Central memory CD4-positive, alpha-beta T cell (primary cell): ENCODE measurements at places on chromosomes 3 and 15.

DNA sequence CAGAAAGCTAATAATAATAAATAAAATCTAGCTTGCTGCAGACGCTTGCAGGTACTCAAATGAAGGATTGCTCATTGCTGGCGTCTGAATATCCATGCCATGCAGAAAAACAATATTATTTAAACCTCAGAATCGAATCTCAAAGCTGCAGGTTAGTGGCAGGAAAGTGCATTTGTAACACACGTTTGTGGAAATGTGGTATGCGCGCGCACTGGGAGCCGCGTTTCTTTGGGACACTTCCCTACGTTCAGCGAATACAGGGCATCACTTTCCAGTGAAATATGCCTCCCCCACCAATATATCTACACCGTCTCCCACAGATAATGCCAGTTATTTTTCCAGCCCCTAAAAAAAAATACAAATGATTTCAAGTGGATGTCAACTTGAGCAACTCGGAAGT lies 37.1 kb downstream of the ZIC4 start:
- DNase-seq = no peak

DNA sequence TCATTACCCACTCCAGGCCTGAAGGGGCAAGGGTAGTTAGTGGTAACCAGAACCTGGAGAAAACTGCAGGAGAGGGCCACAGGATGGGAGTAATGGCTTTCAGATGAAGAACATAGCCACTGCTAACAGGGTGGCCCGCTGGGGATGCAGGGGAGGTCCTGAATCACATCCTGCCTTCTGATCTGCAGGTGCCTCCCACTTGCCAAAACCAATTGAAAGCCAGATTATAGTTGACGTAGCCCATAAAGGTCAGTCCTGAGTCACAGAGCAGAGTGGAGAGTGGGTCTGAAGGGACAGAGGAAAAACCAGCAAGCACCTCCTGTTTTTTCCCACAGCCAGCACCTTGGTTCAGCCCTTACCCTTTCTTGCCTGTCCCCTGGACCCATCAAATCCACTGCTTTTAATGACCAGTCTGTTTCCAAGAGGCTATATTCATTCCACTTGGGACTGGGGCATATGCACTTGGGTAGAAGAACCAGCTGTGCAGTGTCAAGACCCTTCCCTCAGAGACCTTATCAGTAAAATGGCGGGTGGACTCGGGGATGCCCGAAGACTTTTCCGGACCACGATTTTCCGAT lies 646 bp upstream of the SLC35G2 start:
- no peak for DNase-seq

- no peak for DNase-seq
Observed at GRCh38 chr15:40061212-40061901, 22.4 kb upstream of the SRP14 start.

GRCh38 chr3:193016437-193016901 lies 98.8 kb upstream of the MB21D2 start:
- DNase-seq = no peak

DNA sequence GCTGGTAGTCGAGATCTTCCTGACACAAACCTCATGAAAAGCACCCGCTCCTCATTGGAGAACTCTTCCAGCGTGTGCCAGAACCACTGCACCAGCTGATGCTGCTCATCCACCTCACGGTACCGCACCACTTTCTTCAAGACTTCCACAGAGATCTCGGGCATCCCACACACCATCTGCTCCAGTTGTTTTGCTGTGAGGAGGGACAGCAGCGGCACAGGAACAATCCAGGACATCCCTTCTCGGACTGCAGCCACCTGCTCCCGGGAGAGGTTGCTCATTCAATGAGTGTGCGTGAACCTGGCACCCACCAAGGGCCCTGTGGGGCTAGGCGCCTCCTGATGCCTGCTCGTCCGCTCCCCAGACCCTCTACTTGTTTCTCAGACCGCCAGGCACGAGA lies 15.1 kb downstream of the FBXL22 start:
- no peak for DNase-seq

GRCh38 chr3:85476891-85477495 lies 518.2 kb downstream of the CADM2 start:
- DNase-seq = no peak

DNA sequence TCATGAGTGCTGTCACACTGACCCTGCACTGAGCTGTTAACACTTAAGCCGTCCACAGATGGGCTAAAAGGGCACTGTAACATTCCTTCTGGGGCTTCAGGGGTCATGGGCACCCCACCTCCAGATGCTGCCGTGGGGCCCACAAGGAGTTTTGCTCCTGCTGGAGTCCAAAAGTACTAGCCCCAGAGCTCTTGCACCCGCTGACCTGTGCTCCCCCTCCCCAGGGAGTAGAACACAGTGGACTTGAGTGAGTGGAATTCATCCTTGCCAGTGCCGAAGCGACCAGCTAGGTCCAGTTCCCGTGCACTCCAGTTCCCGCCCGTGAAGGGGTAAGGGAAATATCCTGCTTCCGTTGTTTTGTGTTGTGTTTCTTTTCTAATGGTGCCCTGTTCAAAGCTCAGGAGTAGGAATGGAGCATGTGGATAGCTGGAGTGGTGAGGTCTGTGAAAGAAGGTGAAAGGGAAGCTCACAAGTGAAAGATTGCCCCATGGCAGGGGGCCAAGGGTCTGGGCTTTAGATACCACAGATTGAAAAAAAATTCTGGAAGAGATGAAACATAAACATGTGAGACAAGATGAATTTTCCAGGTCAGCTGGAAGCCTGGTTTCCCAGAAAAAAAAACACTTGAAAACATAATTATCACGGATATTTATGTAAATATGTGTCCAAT lies 36.6 kb downstream of the SLCO2A1 start:
- no peak for DNase-seq

GRCh38 chr3:152623286-152623911 lies 211.5 kb upstream of the P2RY1 start:
- DNase-seq = no peak

DNA sequence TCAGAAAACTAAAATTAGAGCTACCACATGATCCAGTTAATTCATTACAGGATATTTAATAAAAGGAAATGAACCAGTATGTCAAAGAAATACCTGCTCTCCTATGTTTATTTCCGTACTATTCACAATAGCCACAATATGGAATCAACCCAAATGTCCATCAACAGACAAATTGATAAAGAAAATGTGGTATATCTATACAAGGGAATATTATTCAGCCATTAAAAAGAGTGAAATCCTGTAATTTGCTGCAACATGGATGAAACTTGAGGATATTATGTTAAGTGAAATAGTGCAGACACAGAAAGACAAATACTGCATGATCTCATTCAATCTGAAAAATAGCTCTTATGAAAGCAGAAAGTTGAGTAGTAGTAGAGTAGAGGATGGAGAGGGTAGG lies 33.7 kb upstream of the ALCAM start:
- DNase-seq = no peak

DNA sequence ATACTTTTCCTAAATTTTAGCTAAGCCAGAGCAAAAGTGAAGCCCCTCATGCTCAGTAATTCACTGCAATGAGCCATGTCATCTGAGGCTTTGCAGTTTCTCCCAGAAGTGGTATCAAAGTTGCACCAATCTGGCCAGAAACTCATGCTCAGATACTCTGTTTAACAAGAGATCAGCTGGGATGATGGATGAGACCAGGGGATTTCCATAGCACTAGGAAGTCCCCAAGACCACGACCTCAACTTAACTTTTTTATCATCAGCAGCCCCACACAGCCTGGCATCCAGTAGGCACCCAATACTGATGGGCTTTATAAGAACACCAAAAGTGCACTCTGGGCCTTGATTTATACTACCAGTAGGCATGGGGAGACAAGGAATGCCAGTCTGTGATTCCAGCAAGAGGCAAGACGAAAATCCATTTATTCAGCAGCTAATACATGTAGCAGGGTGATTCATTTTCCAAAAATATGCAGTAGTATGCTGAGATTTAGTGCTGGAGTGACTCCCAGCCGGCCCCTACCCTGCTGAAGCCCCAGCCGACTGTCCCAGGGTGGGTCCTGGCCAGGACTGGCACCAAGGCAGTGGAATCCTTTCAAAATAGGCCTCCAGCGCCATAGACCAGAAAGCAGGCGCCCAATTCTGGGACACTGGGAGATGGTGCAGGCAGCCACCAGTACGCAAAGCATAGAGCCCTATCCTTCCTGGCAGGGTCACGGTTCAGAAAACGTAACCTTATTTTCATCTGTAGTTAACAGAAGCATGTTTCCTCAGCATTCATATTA lies 612 bp upstream of the LDHAL6B start:
- no peak for DNase-seq
